DMS79 (cell line): ENCODE measurements at places on chromosomes 7 and 10.

- DNase-seq: no peak
Measured at GRCh38 chr7:149879271-149879743, 5.5 kb downstream of the ATP6V0E2 start.

GRCh38 chr10:116733566-116733965 lies 8.8 kb downstream of the HSPA12A start:
- no peak for DNase-seq

DNA sequence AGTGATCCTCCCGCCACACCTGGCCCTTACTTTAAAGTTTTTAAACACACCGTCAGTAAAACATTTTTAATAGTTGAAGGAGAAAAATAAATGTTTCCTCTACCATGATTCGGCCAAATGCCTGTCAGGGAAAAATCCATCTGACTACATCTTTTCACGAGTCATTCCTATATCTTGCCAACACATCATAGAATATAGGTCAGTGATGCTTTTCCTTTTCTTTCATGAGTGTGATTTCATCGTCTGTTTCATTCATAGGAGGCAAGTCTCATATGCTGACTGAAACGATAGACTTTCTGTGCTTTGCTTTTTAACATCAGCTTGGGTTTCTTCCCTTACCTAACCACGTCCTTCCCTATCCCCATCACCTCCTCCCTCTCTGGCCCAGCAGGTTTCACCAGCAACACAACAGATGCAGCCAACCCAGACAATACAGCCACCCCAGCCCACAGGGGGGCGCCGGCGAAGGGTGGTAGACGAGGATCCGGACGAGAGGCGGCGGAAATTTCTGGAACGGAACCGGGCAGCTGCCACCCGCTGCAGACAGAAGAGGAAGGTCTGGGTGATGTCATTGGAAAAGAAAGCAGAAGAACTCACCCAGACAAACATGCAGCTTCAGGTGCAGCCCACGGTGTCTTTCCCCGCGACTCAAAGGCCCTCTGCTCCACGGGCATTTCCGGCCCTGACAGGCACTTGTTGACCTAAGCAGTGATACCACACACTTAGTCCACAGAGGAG lies 149.2 kb downstream of the TRIL start:
- no peak for DNase-seq

- DNase-seq: no peak
Measured at GRCh38 chr7:148753224-148753623, 54.5 kb downstream of the CUL1 start.

GRCh38 chr7:83429493-83429892 lies 219.4 kb downstream of the SEMA3E start:
- DNase-seq: no peak

- DNase-seq: no peak
Measured at GRCh38 chr10:78588194-78588811, 480.5 kb upstream of the ZMIZ1 start.

- no peak for DNase-seq
Measured at GRCh38 chr10:128221117-128221516, 94.9 kb upstream of the MKI67 start.

GRCh38 chr10:49606981-49607535 lies 3.1 kb upstream of the SLC18A3 start:
- DNase-seq: no peak

- no peak for DNase-seq
Measured at GRCh38 chr7:75818472-75818871, 4.9 kb upstream of the CCL24 start.

GRCh38 chr7:75045881-75046280 lies 27.7 kb downstream of the RCC1L start:
- DNase-seq: no peak

DNA sequence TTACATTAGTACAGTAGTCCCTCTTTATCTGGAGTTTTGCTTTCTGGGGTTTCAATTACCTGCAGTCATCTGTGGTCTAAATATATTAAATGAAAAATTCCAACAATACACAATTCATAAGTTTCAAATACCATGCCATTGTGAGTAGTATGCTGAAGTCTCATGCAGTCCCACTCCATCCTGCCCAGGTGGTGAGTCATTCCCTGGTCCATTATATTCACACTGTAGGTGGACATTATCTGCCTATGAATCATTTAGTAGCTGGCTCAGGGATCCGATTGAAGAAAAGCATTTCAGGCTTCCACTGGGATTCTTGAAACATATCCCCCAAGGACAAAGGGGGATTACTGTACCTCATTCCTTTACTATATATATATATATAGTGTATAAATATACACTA lies 298.2 kb upstream of the GALNT17 start:
- DNase-seq: no peak

GRCh38 chr10:49076741-49077521 lies 38.4 kb downstream of the VSTM4 start:
- no peak for DNase-seq

GRCh38 chr7:57199252-57199651 lies 67.0 kb upstream of the ZNF479 start:
- DNase-seq: no peak

GRCh38 chr7:82472966-82473365 lies 29.4 kb upstream of the CACNA2D1 start:
- DNase-seq: no peak

GRCh38 chr7:75928568-75928914 lies 13.6 kb downstream of the POR start:
- DNase-seq: no peak

DNA sequence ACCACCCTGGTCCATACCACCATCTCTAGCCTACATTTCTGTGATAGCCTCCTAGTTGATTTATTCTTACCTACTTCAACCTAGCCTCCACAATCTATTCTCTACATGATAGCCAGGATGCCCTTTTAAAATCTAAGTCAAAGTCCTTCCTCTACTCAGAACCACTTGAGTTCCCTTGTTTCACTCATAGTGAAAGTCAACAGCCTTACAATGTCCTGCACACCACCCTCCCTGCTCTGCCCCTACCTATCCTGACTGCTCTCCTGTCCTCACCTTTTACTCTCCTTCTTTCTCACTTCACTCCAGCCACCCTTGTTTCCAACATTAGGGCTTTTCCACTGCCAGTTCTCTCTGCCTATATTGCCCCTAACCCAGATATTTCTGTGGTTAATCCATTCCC lies 146.7 kb downstream of the GRM3 start:
- DNase-seq: no peak
